Esophagus squamous epithelium (tissue), 5 donors: ENCODE measurements at places on chromosomes 7 and 10. TPM values are rescaled to one million over a fixed set of nuclear protein-coding genes. Genes with fewer than 3 reads are reported as not detected.
A peak's percentile ranks its signal among the peaks of the same experiment; 100 is the strongest.

DNA sequence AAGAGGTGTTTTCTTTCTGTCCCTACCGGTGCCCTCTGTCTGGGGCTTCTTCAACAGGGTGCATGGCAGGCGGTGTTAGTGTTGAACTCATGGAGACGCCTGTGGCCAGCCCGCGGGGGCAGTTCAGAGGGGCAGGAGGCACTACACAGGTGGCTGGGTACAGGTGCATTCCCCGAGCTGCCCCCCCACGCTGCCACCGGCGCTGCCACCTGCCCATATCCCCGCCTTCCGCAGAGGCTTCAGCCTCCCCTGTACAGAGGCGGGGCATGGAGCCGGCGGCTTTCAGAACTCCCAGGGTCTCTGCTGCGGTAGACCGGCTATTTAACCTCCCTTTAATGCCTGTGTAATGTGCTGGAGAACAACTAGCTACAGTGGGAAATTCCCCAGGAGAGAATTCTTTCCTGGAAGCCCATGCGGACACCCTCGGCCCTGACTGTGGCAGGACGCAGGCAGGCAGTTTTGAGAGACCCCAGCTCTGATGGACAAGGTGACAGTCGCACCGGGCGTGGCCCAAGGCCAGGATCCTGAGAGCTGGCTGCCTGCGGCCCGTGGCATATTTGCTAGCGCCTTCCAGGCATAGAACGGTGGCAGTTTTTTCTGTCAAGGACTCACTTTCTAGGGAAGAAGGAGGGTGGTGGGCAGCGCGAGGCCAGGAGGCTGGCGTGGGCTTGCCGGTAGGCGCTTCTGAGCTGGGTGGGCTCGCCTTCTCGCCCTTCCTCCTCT is 53.7 kb upstream of the ZNF32 start:
- H3K27me3 ChIP-seq: no peaks in the 10 kb centered on the region
- no peaks in the 10 kb centered on the region for H3K36me3 ChIP-seq
- no peak overlapping the region for H3K4me3 ChIP-seq
- DNase-seq: no peak

The ITIH5 gene
- 21.4 TPM for total RNA-seq

GRCh38 chr10:1788401-1788800 is 51.1 kb upstream of the ADARB2 start:
- H3K4me1 ChIP-seq: no peaks in the 10 kb centered on the region
- no peaks in the 10 kb centered on the region for H3K36me3 ChIP-seq
- H3K27ac ChIP-seq: no peak overlapping the region
- no peaks in the 10 kb centered on the region for H3K27me3 ChIP-seq
- H3K4me3 ChIP-seq: no peak overlapping the region
- no peak for DNase-seq

DNA sequence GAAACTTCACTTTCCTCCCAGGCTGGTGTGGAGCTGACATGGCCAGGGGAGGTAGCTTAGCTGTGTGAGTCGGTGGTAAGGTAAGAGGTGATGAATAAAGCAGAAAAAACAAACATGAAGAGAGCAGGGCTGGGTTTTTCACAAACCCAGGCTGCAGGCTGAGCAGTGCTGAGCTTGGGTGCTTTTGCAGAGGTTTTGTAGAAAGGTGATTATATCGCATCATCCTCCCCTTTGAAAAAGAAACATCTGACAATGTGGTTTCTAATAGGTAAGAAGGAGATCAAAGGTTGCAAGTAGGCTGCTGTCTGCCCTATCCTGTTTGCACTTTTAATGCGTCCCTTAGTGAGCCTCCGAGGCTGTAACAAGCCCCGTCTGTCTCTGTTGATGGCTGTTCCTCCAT is 69.6 kb upstream of the GRM8 start:
- no peak overlapping the region for H3K27ac ChIP-seq
- no peaks in the 10 kb centered on the region for H3K27me3 ChIP-seq
- no peaks in the 10 kb centered on the region for H3K36me3 ChIP-seq
- no peak overlapping the region for H3K4me3 ChIP-seq
- no peak for DNase-seq

The VAX1 gene
- total RNA-seq: 0.13 TPM

DNA sequence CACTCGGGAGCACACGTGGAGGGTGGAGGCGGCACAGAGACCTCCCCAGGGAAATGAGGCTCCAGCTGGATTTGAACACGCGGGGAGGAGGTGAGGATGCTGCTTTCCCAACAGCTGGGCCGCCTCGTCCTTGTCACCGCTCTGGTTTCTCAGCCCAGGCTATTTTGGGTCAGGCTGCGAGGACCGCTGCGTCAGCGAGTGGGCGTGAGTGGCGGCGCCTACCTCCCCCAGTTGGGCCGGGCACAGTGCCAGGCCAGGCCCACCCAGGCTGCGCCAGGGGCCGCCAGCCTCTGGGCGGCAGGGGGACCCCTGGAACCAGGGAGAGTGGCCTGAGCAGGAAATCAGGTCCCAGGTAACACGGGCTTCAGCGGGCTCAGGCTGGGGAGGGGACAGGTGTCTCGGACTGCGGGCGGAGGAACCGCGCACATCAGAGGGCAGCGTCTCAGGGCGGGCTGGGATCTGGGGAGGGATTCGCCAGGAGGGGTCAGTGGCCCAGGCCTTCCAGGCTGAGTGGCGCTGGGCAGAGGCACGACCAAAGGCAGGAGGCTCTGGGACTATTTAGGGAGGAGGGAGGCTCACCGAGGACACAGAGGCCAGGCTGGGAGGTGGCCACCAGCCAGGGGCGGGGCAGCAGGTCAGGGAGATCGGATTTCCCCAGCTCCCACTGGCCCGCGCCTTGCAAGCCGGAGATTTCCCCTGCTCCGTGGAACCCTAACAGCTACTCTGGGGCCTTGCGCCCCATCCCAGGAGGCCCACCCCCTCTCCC is 125.2 kb upstream of the RET start:
- H3K27me3 ChIP-seq: no peaks in the 10 kb centered on the region
- H3K27ac ChIP-seq: no peak overlapping the region
- H3K36me3 ChIP-seq: no peaks in the 10 kb centered on the region
- peaks cover 8% of the 10 kb centered on the region for H3K4me1 ChIP-seq
- no peak for DNase-seq
- H3K4me3 ChIP-seq: peak overlapping the region; percentile 17
